Right ventricle myocardium inferior (tissue), 1 donor: ENCODE measurements at places on chromosomes 4 and X.

GRCh38 chrX:121374471-121374870 lies 327.1 kb downstream of the GLUD2 start:
- no peak for DNase-seq

DNA sequence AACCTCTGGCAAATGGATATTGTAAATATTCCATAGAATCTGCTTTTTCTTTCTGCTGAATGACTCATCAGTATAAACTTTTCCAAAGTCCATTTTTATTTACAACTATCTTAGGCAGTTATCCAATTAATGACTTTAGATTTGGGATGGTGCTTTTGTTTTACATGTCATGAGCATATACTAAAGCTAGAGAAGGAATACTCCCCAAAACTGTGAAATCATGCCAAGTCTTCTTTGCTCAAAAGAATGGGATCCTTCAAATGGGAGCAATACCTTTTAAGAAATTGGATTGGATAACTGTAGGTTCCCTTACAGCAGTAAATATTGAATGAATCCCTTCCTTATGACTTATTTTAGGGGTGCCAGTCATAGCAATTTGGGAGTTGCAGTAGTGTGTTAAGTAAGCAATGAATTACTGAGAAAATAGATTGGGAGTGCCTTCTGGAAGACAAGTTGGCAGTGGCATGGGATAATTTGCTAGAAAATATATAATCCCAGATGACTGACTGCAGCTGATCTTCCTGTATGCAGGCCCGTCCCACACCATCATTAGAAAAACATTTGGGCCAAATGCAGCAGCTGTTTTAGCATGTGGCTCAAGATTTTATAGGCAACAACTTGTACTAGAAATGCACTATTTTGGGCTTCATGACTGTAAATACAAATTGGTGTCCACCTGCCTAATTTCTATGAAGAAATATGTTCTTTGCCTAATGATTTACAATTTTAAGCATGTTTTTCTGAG lies 2.8 kb downstream of the TMPRSS11D start:
- no peak for DNase-seq

GRCh38 chrX:80537096-80537495 lies 116.8 kb downstream of the TENT5D start:
- no peak for DNase-seq

DNA sequence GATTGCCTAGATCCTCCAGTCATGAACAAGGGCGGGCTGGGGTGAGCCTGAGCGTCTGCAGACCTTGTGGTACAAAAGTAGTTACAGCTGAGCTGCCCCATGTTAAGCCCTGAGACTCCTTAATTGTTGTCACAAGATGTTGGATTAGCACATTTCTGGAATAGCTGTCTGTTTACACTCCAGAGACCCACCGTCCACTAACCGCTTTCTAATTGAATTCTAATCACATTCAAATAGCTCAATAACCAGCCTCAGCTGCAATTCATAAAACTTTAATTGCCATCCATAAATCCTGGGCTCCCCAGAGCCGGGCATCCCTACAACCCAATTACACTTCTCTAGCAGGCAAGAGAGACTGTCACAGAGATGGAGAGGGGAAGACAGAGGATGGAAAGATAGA lies 1.6 kb upstream of the GSX2 start:
- no peak for DNase-seq

GRCh38 chrX:7261672-7262332 lies 113.8 kb upstream of the PUDP start:
- no peak for DNase-seq
